Psoas muscle (tissue), 8 donors: ENCODE measurements at places on chromosomes 7 and 10. TPM values are rescaled to one million over a fixed set of nuclear protein-coding genes. Genes with fewer than 3 reads are reported as not detected.

Gene GPR22
- total RNA-seq: not detected

- no peak for DNase-seq
These were observed 59.9 kb downstream of the CAV1 start for GRCh38 chr7:116584721-116585120.

- DNase-seq: peak; percentile 33
These were observed 2.9 kb downstream of the ZNF282 start for GRCh38 chr7:149198161-149198816.

- no peak for DNase-seq
These were observed 12.8 kb downstream of the SNX8 start for GRCh38 chr7:2301511-2301863.

GRCh38 chr10:88793712-88794299 is 8.7 kb upstream of the LIPM start:
- DNase-seq: no peak

GRCh38 chr7:126210707-126211106 is 1042.0 kb downstream of the GRM8 start:
- no peak for DNase-seq
